IPS DF 19.7 (cell line): ENCODE measurements at places on chromosomes 2 and 18.

DNA sequence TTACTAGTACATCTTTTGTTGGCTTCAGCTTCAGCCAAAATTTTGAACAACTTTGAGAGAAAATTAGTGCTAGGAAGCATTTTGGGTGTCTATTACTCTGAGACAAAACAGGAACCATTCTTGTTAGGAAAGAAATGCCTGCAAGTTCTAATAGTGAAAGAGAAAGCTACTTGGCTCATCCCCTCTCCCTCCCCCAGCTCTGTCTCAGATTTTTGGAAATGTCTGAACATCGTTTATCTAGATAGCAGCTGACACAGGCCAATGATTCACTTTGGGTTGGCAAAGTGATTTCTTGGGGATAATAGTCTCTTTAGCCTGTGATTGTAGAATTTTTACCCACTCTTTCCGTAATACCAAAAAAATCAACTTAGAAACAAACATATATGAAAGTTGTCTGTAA lies 42.3 kb upstream of the PTPRM start:
- DNase-seq = no peak

- DNase-seq = no peak
These were observed 72.1 kb upstream of the RGPD5 start for GRCh38 chr2:109722026-109722425.

- DNase-seq = no peak
These were observed 316.8 kb upstream of the KCNH7 start for GRCh38 chr2:163155279-163155883.

DNA sequence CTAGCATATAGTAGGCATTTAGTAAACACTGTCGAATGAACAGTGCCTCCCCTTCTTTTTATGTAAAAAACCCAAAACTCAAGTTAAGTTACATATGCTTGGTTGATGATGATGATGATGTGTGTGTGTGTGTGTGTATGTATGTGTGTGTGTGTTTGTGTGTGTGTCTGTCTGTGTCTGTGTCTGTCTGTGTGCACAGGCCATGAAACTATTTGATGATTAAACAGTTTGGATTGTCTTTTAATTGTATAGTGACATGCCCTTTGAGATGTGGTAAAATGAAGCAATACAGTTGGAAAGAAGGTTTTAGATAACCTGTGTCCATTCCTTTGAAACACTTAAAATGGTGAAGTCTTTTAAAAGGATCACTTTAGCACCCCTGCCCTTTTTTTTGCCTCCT lies 105.6 kb downstream of the MAP4K4 start:
- DNase-seq = no peak

DNA sequence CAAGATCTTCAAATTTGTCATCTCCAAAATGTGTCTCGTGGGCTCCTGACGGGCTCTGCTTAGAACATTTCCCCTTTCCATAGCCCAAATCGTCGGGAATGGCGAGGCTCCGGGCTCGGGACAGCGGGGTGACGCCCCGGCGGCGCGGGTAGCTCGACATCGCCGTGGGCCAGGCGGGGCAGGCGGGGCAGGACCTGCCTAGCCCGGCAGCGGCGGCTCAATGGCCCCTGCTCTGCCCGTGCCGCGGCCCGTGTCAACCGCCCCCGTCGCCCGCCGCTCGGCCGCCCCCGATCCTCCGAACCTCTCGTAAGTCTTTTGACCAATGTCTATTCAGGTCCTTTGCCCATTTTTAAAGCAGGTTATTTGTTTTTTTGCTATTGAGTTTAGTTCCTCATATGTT lies 111.2 kb downstream of the PMAIP1 start:
- no peak for DNase-seq

DNA sequence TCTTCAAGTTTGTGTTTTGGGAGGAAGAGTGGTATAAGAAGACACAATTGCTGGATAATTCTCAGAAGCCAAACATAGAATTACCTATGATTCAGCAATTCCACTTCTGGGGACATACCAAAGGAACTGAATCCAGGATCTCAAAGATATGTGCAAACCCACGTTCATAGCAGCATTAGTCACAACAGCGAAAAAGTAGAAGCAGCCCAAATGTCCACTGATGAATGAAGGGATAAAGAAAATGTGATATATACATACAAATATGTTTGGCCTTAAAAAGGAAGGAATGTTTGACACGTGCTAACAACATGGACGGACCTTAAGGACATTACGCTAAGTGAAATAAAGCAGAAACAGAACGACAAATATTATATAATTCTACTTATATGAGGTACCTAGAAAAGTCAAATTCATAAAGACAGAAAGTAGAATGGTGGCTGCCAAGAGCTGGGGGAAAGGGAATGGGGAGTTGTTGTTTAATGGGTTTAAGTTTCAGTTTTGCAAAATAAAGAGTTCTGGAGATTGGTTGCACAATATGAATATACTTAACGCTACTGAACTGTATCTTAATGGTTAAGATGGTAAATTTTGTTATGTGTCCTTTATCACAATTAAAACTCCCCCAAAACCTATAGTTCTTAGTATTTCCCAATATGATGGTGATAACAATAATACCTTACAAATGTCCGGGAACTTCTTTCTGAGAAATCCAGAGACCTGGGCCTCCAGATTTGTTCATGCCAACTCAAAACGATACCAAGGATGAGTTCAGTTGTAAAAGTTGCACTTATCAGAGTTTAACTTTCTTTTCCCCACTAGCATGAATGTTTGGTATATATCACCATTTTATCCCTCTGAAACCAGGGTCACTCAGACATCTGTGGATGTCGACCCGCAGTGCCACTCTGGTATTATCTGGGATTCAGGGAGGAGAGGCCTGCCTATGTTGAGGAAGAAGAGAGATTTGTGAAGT lies 33.7 kb upstream of the WIPF1 start:
- DNase-seq = no peak

DNA sequence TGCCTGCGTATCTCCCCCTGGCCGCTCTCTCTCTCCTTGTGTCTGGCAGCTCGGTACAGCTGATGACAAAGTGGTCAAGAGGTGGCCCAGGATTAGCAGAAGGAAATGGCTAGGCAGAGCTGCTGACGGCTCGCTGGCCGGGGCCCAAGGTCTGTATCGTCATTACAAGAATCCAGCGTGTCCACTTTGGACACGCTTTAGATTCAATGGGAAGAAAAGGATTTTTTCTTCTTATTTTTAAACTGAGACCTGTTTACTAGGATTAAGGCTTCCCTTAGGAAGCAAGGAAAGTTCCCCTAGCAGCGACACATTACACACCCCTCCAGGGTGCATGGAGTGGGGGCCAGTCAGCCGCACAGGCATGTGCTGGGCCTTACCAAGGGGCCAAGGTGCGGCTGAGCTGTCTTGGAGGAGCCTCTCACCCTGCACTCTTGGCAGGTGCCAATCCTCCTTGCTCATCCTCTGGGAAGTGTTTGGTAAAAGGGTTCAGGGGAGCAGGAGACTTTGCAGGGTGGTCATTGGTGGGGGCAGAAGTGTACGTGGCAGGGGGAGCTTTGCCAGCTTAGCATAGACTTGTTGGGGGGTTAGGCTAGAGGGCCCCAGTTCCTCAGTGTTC lies 76.8 kb downstream of the POLR1A start:
- DNase-seq = no peak
